ENCODE measurements at places on chromosomes 1 and 21.

GRCh38 chr1:75787524-75787923 is 1.5 kb downstream of the RABGGTB start:
- no peak for DNase-seq

GRCh38 chr1:85623061-85623471 is 42.5 kb downstream of the CCN1 start:
- no peak for DNase-seq

DNA sequence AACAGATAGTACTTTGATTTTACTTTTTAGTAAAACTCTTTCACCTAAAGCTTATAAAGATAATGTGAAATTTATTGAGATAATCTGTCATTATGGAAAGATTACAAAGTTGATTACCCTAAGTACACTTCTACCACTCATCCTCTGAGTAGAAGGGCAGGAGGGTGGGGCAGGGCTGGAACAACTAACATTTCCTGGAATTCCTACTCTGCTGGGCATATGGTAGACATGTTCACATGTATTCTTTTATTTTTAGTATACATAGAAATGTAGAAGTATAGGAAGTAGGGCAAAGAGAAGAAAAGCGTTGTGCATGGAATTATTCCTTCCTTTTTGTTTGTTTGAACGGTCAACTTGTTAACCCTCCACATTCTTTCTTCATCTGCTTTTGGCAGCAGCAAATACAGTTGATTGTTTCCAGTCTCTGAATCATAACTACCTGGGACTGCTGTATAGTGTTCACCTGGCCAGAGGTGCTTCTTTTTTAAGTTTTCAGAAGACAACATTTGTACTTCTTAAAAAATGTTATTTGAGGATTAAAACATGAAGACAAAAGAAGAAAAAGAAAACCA is 85.1 kb downstream of the POU2F1 start:
- no peak for DNase-seq

DNA sequence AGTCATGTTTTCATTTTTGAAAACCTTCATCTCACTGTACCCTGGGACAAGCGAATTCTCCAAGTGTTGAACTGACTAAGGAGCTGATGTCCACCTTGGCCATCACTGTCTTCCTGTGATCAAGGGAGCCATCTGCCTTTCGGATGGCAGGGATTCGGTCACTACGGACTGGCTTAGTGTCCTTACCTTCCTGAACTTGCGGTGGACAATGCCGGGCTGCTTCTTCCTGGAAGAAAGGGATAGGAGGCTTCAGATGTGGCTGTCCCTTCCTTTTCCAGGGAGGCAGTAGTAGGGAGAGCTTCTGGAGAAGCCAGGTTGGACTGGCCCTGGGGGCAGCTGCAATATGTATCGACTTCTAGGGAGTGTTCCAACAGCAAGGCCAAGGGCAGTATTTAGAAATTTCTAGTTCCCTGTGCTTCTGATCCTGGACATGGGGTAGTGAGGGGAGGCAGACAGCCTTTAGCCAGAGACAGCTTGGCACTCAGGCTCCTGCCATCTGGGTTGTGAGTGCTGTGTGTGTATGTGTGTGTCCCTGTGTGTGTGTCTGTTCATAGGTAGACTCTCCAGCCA is 114.6 kb downstream of the IER5 start:
- DNase-seq: no peak

DNA sequence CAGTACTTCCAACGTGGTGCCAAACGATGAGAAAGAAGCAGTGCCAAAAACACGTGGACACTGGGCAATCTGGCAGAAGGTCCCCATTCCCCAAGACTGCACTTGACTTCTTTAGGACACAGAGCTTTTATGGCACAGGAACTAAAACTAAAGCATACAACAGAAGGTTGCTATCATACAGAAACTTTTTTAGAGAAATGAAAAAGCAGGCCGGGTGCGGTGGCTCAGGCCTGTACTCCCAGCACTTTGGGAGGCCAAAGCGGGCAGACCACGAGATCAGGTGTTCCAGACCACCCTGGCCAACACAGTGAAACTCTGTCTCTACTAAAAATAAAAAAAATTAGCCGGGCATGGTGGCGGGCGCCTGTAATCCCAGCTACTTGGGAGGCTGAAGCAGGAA is 43.0 kb downstream of the GNB1 start:
- no peak for DNase-seq

- no peak for DNase-seq
Observed at GRCh38 chr1:8908388-8909151, 30.1 kb upstream of the ENO1 start.

DNA sequence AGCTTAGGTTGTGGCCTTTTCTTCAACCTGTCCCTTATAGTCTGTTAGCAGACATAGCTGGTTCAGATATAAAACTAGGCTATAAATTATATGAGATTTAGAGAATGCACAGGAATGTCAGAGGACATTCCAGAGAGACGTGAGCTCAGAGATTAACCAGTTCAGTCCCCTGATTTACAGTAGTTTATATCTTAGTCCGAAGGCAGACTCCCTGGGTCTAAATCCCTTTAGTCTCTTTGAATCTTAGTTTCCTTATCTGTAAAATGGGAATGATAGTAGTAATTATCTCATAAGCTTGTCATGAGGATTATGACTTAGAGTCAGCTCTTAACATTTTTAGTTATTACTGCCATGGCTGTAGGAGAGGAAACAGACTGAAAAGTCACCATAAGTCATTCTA is 45.5 kb upstream of the PLXNA2 start:
- no peak for DNase-seq

DNA sequence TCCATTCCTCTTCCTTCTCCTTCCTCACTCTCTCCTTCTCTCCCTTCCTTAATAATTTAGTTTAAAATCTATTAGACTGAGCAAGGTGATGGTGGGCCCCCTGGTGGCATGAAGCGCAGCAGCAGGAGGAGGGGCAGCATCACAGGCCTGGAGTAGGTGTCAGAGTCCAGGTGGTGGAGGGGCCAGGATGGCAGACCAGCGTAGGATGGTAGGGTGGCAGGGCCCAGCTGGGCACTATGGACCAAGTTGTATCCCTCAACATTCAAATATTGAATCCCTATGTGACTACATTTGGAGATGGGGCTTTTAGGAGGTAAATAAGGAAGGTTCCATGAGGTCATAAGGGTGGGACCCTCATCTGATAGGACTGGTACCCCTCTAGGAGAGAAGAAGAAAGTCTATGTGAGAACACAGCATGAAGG is 61.0 kb downstream of the WDR4 start:
- DNase-seq: no peak
